ENCODE measurements at places on chromosomes 11 and 22.

DNA sequence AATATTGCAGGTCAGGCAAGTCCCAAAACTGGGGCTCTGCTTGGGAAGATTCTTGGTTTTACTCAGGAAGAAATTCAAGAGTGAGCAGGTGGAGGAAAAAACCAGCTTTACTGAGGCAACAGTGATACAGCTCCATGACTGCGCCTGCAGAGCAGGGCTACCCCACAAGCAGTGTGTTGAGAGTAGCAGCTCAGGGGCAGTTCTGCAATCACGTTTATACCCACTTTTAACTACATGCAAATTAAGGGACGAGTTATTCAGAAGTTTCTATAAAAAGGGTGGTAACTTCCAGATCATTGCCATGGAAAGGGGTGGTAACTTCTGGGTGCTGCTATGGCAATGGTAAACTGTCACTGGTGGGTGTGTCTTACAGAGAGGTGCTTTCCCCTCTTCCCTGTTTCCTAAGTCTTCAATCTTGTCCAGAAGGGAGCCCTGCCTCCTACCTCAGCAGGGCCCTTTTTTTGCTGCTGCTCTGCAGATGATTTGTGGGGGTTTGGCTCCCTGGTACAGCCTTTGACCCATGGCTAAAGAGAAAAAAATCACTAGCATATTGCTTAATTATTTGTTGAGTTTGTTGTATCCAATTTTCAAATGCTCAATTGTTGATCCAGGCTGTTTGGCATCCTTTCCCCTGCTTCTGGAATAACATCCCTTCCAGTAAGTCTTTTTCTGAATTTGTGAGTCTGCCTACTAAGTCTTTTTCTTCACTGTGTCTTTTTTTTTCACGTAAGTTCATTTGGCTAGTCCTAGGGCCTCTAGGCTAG lies 30.0 kb upstream of the ME3 start:
- no peak for DNase-seq

DNA sequence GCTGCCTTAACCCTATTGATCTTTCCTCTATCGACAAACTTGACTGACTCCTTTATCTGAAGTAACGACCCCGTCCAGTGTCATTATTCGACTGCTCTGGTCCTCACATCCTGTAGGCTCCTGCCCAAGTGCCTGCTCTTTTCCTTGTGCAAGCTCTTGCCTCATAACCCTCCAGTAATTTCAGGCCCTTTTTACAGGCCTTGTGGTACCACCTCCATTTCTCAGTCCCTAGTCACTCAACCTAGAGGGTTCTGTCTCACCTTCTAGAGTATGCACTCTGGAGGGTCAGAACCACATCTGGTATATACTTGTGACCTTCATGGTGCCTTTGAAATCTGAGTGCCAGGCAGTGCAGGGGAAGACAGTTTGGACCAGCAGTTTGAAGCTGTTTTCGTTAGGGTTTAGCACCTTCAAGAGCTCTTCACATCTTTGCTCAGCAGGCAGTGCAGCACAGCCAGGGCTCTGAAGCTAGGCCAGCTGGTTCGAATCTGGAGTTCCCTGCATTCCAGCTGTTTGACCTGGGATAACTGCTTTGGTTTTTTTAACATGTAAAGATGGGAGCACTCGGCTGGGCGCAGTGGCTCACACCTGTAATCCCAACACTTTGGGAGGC lies 11.2 kb downstream of the SNRPD3 start:
- no peak for DNase-seq

DNA sequence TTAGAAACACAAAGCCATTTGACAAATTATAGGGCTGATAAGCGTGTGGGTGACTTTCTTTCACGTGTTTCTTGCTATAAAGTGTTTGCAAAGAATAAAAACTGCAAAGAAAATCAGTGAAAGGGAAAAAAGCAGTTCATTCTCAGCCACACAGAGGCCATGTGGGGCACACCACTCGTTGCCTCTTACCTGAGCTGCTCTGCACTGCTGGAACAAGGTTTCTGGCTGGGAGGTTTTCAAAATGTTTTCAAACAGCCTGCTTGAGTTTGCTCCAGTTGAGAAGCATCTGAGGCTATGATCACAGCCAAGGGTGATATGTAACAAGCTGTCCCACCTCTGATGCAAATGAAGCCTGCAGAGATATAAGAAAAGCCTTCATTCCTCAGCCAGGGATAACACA lies 14.7 kb upstream of the VSIG10L2 start:
- DNase-seq, result no peak

DNA sequence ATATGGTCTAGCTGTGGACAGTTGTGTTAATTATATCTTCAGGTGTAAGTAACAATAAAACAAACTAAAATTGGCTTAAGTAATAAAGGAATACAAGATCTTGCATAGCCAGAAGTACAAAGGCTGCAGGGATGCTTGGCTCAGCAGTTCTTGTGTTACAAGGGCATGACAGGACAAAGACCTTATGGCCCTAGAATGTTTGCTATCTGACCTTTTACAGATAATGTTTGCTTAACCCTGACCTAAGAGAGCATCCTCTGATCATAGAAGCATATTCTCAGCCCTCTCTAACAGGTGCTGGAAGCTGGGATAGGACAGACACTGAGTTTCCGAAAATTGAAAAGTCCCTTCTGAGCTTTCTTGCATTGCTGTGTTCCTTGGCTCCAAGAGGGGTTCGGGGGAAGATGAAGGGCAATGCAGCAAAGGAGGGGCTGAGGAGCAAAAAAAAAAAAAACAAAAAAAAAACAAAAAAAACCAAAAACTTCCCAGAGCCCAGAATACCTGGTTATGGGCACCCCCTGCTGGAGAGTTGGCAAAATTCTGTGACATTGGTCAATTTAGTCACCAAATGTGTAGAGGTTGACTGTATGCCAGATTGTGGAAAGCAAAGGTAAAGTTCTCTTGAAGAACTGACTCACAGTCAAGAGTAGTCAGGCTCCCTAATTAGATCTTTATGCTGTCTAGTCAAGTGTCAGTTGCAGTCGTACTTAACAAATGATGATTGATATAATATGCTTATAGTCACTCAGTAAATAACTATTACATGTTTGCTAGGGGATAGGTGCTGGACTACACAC lies 10.4 kb upstream of the HIKESHI start:
- DNase-seq, result no peak

- DNase-seq, result no peak
Observed at GRCh38 chr11:46290011-46290410, 12.5 kb downstream of the CREB3L1 start.
